ENCODE measurements at places on chromosomes 4 and X. TPM values are rescaled to one million over a fixed set of nuclear protein-coding genes. Genes with fewer than 3 reads are reported as not detected.
A peak's percentile ranks its signal among the peaks of the same experiment; 100 is the strongest.

- no peak for DNase-seq
These were observed 119.1 kb upstream of the CPEB2 start for GRCh38 chr4:14883166-14883565.

DNA sequence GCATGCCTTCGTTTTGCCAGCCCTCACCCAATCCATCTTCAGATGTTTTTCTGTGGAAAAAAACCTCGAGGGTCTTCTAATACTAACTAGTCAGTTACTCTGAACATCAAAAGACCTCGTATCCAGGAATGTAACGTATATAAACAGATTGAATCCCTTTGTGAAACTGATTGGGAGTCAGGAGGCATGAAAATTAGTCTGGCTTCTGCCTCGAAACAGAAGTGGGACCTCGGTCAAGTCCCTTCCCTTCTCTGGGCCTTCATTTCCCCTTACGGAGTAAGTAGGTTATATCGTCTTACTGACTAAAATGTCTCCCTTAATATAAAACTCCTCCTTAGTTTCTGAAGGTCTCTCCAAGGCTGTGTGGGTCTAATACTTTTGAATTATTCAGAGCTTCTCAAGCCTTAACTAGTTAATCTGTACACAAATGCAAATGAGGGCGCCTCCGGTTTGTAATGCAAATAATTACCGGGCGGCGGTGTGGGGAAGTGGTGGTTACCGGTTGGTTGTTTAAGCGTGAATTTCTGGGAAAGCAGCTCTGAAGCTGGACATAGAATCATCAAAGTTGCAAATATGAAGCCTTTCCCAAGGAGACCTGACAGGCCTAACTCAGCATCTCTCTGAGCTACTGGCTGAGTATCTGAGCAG lies 11.4 kb upstream of the NKRF start:
- DNase-seq, result no peak

DNA sequence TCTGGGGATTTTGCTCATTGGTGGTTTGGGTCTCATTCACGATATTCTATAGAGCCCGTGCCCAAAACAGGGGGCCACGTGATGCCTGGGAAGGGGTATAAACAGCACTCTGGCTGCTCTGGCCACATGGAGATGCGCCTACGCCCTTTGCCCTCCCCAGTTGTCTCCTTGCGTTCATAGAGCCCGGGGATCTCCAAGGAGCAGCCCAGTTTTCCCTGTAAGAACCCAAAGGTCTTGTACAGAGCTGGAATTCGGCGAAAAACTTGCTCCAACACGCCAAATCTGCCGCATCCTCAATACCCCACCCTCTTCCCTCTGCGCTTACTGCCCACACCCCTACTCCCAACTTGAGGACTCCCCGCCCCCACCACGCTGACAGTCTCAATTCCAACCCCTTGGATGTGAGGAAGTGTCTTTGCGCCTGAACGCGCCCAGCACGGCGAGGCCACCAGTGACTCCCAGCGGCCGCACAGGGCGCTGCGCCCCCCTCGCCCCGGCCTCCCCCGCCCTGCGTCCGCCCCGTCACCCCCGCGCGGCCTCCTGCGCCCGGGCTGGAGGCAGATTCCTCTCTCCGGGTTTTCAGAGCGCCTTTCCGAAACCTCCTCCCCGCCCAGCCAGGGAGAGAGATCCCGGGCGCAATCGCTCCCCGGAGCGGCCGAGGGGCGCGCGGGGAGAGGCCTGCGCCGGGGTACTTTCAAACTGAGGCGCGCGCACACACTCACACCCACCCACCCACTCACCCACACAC lies at the start of gene NHS:
Gene NHS, plus strand, starts transcription at position 582 of the 748 bp plus-strand sequence. CDS start 558 bp downstream, outside the sequence.
- no peak for DNase-seq

DNA sequence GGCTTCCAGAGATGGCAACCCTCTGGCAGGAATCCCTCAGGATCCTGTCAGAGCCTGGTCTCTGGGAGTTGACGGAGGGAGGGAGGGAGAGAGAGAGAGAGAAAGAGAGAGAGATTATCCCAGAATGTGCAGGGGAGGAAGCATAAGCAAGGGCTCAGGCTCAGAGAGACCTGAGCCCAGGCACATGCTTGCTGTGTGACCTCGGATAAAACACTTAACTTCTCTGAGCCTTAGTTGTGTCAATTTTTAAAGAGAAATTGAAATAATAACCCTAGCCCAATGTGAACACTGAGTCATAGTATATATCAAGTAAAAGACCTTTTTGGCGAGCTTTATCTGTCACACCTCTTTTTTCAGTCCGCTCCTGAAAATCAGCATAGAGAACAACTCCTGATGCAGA lies 473 bp upstream of the USP51 start:
- no peak for DNase-seq

The ZRSR2 gene
- 2.2 TPM for total RNA-seq

GRCh38 chr4:22483551-22483981 lies 32.3 kb downstream of the ADGRA3 start:
- DNase-seq, result peak; percentile 73

The TEX13D gene
- total RNA-seq, result not detected

The MAOB gene
- total RNA-seq, result not detected

The F8A2 gene
- not detected for total RNA-seq

GRCh38 chr4:113243312-113243711 lies 193.9 kb downstream of the ANK2 start:
- no peak for DNase-seq

DNA sequence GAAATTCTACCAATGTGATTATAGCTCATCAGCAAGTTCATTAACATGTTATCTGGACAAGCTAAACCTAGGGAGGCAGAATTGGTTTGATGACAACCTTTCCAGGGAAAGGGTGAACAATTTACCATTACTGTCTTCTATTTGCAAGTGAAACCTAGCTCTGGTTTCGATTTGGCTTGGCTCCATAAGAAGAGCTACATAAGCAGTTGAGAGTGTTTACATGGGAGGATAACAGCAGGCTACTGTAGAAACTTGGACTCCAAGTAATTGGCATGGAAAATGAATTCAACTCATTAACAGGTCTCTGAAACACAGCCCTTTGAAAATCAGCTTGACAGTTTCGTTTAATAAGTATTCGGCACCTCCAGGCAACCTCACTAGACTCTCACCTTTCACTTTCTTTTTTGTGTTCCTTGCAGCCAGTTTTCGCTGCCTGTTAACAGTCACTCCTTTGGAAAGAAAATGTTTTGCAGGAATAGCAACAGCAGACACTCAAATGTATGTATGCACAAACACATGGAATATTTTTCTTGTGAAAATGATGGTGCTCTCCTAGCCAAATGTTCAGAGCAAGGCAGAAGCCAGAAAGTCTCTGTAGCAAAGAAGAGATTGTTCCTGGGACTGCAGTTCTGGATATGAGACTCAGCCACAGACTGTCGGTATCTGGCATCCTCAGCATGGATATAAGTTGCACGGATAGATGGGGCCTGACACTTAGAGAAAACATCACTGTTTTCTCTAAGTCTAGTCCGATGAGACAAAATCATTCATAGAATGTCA lies 27.5 kb downstream of the POU3F4 start:
- DNase-seq, result no peak

- peak; percentile 17 for DNase-seq
These were observed 33.4 kb upstream of the PHKA2 start for GRCh38 chrX:19017271-19017670.

- peak; percentile 14 for DNase-seq
These were observed 55.6 kb downstream of the CYLC1 start for GRCh38 chrX:83916525-83916924.
